ENCODE measurements at places on chromosomes 5 and 9.

DNA sequence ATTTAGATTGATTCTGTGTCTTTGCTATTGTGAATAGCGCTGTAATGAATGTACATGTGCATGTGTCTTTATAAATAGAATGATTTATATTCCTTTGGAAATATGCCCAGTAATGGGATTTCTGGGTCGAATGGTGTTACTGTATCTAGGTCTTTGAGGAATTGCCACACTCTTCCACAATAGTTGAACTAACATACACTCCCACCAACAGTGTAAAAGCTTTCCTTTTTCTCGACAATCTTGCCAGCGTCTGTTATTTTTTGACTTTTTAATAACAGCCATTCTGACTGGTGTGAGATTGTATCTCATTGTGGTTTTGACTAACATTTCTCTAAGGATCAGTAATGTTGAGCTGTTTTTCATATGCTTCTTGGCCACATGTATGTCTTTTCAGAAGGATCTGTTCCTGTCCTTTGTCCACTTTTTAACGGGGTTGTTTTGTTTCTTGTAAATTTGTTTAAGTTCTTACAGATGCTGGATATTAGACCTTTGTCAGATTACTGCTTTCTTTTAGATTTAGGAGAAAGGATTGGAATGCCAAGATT is 125.0 kb upstream of the NR5A1 start:
- DNase-seq: no peak

DNA sequence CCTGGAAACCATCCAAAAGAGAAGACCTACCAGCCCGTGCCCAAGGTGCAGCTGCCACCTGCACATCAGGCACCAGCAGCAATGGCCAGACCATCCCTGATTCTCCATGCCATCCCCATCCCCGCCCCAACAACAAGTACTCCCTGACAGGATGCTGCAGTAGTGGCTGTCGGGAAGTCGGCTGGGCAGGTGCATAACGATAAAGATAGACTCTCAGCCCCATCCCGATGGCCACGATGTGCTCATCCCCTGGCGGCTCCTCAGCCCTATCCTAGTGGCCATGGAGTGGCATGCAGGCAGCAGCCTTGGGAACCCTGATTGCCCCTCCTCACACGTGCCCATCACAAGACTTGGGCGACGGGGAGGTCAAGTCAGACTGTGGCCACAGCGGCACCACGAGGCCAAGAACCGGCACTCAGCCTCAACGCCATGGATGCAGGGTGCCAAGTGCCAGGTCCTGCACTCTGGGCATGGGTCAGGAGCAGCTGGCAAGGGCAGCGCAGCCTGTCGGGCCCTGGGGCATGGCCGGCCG is 368.8 kb upstream of the SPATA31A5 start:
- no peak for DNase-seq

DNA sequence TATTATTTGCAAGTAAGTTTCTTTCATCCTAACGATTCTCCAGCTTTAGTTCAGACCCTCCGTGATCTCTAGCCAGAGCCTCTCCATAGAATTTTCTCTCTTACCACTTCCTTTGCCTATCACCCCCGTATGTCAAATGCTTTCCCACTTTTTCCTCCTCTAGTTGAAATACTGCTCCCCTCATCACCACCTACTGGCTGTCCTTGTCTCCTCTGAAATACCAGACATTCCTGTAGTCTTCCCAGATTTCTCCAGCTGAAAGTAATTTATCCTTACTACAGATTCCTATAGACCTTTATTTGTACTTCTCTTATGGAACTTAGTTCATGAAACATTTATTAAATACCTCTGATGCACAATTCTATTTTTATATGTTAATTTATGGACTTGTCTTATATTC is 36.0 kb upstream of the GLIPR2 start:
- no peak for DNase-seq

DNA sequence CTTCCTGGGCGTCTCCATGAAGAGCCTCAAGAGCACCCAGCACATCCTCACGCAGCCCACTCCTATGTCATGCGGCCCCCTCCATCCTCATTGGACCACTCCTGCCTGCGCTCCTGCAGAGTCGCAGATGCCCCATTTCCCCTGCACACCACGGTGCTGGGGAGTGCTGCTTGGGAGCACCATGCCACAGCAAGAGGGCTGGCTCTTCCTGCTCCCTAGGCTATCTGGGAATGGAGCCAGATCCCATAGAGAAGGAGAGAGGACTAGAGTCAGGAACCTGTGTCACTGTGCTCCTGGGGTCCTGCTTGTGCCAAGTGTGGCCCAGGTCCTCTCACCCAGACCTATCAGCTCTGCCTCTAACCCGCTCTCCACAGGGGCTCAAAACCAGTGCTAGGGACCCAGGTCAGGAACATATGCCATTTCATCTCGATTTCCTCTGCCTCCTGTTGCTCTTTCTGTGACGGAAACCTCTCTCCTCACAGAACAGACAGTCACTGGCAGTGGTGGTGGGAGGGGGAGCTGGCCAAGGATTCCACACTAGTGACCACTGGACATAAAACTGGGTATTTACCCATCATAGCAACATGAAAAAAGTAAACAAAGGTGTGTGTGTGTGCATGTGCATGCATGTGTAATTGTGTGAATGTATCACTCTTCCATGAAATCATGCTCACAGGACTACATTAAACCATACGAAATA is 178.4 kb downstream of the TTLL11 start:
- DNase-seq: no peak

DNA sequence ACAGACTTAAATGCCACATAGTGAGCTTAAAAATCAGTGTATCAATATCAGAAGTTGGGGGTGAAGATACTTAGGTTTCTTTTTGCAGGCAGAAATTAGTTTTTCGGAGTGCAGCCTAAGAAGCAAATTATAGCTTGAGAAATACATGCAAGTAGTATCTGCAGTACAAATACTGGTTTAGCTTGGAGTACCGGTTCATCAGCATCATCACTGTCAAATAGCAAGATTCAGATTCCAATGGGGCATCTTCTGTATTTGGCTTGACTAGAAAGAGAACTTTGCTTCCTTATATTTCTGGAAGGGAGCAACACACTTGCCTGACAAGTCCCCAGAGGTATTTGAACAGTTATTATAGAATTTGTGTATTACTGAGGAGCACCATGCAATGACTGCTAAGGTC is 19.8 kb downstream of the SLC31A1 start:
- no peak for DNase-seq

- no peak for DNase-seq
Measured at GRCh38 chr9:114836769-114837168, 30.9 kb upstream of the TNFSF15 start.

DNA sequence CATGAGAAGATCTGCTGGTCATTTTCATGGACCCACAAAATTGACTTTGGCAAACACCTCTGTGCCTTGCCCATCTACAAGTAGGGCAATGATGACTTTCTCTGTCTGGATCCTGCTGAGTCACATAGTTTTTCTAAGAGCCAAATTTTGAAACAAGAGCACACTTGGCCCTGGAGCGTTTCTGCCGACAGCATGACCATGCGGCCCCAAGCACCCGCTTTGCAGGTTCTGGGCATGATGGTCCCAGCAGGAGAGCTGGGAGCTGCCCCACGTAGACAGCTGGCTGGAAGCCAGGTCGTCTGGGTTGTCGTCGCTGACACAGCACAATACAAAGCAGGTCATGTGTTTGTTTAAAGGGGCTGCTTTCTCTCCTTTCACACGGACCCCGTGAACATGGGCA is 159.8 kb downstream of the SYK start:
- no peak for DNase-seq

- DNase-seq: no peak
Measured at GRCh38 chr5:108003178-108003577, 332.4 kb upstream of the EFNA5 start.

DNA sequence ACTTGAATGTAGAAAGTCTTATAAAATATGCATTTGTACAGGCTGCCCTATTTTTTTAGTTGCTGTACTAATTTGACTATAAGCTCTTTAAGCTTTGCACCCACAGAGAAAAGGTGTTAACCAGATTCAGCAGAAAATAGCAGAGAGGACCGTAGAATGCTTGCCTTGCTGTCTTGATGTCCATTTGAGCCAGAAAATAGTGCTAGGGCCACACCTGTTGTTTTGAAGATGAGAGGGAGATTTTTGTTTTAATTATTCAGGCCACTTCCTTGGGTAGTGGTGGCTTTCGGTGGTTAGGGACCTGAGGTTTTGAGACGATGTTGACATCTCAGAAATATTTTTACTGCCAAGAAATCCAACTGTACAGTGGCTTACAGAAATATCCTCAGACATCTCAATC is 196.0 kb downstream of the SPATA31D1 start:
- no peak for DNase-seq

DNA sequence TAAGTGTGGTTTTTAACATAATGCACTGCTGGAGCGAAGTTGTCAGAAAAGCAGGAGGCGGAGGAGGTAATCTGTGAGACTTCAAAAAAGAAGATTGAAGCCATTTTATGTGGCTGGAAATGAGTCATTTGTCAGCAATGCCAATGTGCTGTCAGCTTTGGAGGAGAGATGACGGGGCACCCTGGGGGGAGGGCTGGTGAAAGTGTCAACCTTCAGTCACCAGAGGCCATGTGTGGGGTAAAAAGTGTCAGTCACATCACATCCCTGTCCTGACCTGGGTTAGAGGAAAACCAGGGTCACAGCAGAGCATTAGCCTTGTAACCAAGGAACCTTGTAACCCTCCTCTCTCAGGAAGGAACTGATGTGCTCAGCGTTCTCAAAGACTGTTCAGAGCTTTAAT is 59.1 kb downstream of the TLR4 start:
- DNase-seq: no peak

- no peak for DNase-seq
Measured at GRCh38 chr5:148452499-148453193, 68.9 kb downstream of the FBXO38 start.

- peak; percentile 48 for DNase-seq
Measured at GRCh38 chr5:75265731-75266130, 29.1 kb upstream of the ANKRD31 start.

- no peak for DNase-seq
Measured at GRCh38 chr5:39020458-39020857, 53.7 kb downstream of the RICTOR start.

DNA sequence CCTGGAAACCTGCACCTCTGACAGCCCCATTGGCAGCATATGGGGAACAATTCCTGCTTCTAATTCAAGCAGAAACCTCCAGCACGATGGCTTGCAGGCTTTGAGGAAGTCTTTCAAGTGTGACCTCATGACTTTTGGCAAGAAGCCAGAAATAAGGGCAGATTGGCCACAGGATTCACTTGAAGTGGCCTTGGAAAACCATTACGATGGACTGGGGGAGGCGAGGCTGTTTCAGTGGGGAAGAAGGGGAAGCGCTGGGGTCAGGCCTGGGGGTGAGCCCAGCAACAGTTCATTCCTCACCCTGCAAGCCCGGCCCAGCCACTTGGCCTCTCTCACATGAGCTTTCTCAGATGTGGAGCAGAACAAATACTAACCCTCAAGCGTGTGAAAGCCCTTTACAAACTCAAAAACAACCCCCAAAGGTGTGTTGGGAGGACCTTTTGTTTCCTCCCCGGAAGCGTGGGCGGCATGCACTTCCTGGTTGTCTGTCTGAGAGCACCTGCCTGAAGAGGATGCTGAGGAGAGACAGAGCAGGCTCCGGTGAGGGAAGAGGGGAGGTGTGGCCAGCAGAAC is 26.9 kb upstream of the EEIG1 start:
- DNase-seq: peak; percentile 94

- DNase-seq: no peak
Measured at GRCh38 chr9:107215381-107215780, 67.7 kb upstream of the RAD23B start.

DNA sequence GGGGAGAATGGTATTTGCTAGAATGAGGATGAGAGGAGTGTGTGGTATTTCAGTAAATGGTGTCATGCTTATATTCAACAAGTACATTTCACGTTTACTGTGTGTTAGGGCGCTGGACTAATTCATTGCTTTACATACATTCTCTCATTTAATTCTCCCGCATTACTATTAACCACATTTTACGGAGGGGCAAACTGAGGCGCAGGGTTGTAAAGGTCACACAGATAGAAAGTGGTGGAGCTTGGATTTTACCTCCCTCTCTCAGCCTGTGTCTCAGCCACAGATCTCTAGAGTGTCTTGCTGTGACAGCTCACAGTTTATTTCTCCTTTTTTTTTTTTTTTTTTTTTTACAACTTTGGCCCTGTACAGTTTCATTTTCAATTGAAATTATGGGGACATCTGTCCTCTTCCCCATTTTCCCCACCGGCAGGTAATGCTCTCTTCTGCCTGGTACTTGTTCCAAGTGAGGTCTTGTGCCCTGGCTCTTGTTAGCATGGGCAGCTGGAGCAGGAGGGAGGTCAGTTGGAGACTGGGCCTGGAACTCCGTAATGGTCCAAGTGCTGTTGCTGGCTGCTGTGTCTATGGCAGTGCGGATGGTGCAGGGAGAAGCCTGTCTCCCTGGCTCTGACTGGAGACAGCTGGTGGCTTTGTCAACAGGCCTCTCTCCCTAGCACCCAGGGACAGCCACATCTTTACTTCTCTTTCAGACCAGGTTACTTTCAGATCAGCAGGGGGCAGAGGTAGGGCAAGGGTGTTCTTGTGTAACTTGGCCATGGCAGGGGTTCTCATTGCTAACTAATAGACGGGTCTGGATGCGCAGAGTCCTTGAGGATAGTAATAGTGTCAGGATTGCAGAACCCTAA is 20.5 kb upstream of the NDST1 start:
- DNase-seq: no peak

- DNase-seq: no peak
Measured at GRCh38 chr5:158952951-158953350, 146.8 kb downstream of the EBF1 start.

- no peak for DNase-seq
Measured at GRCh38 chr9:91879231-91879630, 70.8 kb downstream of the ROR2 start.

GRCh38 chr5:82073179-82073578 is 101.4 kb downstream of the ATG10 start:
- no peak for DNase-seq

GRCh38 chr5:161713042-161713441 is 27.5 kb downstream of the GABRA6 start:
- no peak for DNase-seq
